Mammary microvascular endothelial cell (primary cell): ENCODE measurements at places on chromosomes 4 and X. TPM values are rescaled to one million over a fixed set of nuclear protein-coding genes. Genes with fewer than 3 reads are reported as not detected.

The PGAM4 gene
- total RNA-seq: not detected in 2 replicates

The PDE5A gene
- 0.98 and 1.1 TPM in 2 replicates for total RNA-seq

The ZNF711 gene
- 0.13 and 0.49 TPM in 2 replicates for total RNA-seq

The SFRP2 gene
- 0.05 TPM in 1 of 2 replicates, not detected in the other for total RNA-seq

The ABCG2 gene
- 5.3 and 6.0 TPM in 2 replicates for total RNA-seq

The TSPAN5 gene
- 51.3 and 52.8 TPM in 2 replicates for total RNA-seq

The GPR119 gene
- total RNA-seq: not detected in 2 replicates

The FSTL5 gene
- total RNA-seq: not detected in 2 replicates

The FTHL17 gene
- total RNA-seq: not detected in 2 replicates

The F8A2 gene
- not detected in 2 replicates for total RNA-seq

The AMMECR1 gene
- total RNA-seq: 4.7 TPM in 2 replicates

The ARSD gene
- total RNA-seq: 15.4 and 17.5 TPM in 2 replicates

The L1CAM gene
- total RNA-seq: 0.05 TPM in 1 of 2 replicates, not detected in the other

The CNGA1 gene
- not detected in 2 replicates for total RNA-seq

The SATL1 gene
- total RNA-seq: not detected in 2 replicates

The CAPN6 gene
- total RNA-seq: not detected in 2 replicates

The ZNF518B gene
- 34.2 and 34.3 TPM in 2 replicates for total RNA-seq

The SPACA5B gene
- not detected in 2 replicates for total RNA-seq

The GAGE12H gene
- not detected in 2 replicates for total RNA-seq

The NDST4 gene
- total RNA-seq: not detected in 2 replicates

The MAGEA4 gene
- total RNA-seq: not detected in 2 replicates

The ANXA10 gene
- not detected in 2 replicates for total RNA-seq

The PWWP3B gene
- not detected in 2 replicates for total RNA-seq

The VSIG1 gene
- total RNA-seq: 3.9 and 4.7 TPM in 2 replicates

The UXT gene
- total RNA-seq: 122 and 141 TPM in 2 replicates

The MXRA5 gene
- total RNA-seq: not detected in 2 replicates

The ARSJ gene
- total RNA-seq: 27.6 TPM in 2 replicates
